ENCODE measurements at places on chromosomes 3 and 15.

- DNase-seq, result no peak
Measured at GRCh38 chr3:66110840-66111239, 72.1 kb upstream of the MAGI1 start.

- DNase-seq, result no peak
Measured at GRCh38 chr3:18247776-18248310, 177.3 kb downstream of the SATB1 start.

GRCh38 chr3:27826448-27826847, 104.3 kb upstream of the EOMES start:
- DNase-seq, result no peak

GRCh38 chr3:124768812-124769211, 38.6 kb downstream of the UMPS start:
- no peak for DNase-seq

- no peak for DNase-seq
Measured at GRCh38 chr15:71052356-71052755, 62.9 kb upstream of the THSD4 start.

- DNase-seq, result no peak
Measured at GRCh38 chr3:50236484-50237132, 604 bp downstream of the GNAI2 start.

- no peak for DNase-seq
Measured at GRCh38 chr3:189311521-189311920, 139.8 kb downstream of the TPRG1 start.

DNA sequence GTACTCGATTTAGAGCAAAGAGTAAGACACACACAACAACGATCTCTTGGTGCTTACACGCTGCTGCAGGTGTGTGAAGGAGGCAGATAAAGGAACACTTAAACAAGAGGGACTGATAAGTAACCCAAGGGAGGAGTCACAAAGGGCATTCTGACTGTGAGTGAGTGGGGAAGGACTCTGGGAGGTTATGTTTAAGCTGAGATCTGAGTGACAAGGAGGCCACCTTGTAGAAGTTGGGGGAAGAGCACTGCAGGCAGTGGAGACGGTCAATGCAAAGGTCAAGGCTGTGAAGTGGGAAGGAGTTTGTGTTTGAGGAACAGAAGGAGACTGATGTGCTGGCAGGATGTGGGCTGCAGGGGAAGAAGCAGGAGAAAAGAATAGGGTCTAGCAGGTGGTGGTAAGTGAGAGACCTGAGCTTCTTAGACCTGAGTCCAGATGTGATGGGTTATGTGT, 63.1 kb downstream of the LPP start:
- no peak for DNase-seq

GRCh38 chr15:75032395-75032794, 9.0 kb downstream of the PPCDC start:
- DNase-seq, result no peak

DNA sequence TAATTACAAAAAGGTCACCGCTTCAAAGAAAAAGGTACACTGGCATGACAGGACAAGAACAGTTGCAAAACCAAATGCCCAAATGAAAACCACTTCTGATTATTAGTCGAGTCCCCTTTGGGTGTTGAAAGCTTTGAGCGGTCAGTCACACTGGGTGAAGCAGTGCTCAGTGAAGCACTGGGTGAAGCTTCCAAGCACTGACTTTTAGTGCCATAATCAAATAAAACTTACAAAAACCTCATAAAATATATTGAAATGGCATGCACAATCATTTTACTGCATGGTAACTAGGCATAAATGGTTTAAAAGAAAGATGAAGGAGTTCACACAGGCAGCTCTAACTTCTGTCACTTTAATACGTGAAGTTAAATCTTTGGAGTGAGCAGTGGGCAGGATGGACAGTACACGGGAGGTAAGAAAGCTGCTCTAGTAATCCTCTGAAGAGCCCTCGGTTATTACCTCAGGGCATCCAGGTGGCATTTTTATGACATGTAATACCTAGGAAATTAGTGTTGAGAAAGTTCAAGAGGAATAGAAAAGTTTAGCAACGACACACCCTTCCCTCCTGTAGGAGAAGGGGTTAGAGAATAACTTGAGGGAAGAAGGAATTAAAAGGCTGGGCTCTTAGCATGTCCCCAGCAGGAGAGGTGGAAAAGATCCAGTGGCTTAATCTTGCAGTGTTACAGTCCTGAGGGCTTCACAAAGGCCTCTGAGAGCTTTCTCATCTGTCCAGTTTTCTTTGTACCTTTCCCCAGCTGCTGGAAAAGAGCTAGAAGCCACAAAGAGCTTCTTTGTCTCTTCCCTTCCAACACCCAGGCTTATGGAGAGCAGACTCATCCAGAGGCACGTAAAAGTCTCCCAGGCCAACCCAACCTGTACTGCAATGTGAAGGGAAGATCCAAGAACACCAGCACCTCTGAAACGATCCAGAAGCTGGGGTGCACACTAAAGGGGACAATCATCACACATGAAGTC, 64.9 kb upstream of the MYO5C start:
- DNase-seq, result no peak

GRCh38 chr15:89630260-89630659, 25.0 kb downstream of the KIF7 start:
- DNase-seq, result no peak

DNA sequence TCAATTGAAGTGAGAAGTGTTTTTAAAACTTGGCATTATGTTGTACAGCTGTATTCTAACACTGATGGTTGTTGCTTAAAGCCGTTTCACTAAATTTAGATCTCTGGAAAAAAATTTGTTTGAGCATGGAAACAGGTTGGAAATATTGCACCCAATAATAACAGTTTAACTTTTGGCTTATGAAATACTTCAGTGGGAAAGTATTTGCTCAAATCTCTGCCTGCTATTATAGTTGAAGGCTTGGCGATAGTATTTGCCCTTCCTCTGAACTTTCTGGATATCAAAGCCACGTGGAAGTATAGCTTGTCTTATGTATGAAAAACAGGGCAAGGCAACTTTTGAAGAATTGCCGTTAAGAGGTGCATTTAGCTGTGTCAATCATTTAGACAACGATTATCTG, 270.3 kb upstream of the LRRFIP2 start:
- DNase-seq, result no peak

- DNase-seq, result no peak
Measured at GRCh38 chr3:100234364-100234763, 26.4 kb upstream of the TBC1D23 start.

- DNase-seq, result no peak
Measured at GRCh38 chr3:117722856-117723255, 1013.3 kb downstream of the TUSC7 start.

- no peak for DNase-seq
Measured at GRCh38 chr3:27978440-27978839, 256.3 kb upstream of the EOMES start.

GRCh38 chr3:195729476-195730251, 8.9 kb downstream of the MUC20 start:
- DNase-seq, result no peak

DNA sequence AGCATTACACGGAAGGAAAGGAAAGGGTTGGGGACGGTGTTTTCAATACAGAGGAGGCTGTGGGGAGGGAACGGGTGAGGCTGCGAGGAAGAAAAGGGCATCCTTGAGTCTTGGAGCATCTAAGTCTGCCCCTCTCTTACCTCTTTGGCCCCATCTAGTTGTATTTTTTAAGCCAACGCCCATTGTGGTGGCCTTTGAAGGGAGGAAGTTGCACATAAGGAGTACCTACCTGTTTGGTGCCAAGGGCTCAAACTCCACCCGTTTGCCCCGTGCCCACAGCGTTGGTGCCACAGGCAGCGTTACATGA, 146.1 kb upstream of the UMPS start:
- DNase-seq, result no peak

DNA sequence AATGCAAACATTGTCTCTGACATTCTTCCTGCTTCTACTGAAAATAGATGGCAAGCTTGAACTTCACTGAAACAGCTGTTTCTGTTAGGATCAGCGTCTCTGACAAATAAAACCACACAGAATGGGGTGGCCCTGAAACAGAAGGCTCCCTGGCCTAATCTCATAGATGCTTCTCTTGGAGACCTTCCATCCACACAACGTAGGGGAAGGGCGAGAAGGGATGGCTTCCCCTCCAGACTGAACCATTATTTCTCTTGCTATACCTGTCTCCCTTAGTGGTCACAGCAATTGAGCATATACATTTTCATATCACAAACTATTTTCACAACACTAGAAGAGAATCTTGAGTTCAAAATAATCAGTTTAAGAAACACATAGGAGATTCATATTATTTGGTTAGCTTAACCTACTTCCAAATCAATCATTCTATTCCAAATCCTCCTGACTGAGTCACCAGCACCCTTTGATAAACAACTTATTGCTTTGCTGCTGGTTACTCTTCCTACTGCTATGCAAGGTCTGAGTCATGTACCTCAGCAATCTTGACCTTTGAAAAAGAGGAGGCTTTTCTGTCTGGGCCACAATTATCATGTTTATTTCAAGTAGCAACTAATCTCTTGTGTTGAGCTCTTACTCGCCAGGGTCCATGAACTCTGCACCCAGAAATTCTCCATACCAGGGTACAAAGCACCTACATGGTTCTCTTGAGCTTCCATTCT, 45.5 kb downstream of the CBLB start:
- no peak for DNase-seq

DNA sequence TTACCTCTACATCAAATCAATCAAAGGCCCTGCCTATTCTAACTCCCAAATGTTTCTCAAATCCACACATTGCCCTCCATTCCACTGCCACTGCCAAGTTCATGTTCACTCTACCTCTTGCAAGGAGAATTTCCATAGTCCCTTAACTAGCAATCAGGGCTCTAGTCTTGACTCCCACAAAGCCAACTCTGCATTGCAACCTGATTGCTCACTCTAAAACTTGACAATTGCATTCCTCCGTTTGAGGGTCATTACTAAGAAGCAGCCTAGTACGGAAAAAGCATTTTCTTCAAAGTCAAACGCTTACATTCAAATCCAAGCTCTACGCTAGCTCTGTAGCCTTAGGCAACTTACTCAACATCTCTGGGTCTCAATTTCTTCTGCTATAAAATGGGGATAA, 1.2 kb downstream of the CPA3 start:
- DNase-seq, result no peak

DNA sequence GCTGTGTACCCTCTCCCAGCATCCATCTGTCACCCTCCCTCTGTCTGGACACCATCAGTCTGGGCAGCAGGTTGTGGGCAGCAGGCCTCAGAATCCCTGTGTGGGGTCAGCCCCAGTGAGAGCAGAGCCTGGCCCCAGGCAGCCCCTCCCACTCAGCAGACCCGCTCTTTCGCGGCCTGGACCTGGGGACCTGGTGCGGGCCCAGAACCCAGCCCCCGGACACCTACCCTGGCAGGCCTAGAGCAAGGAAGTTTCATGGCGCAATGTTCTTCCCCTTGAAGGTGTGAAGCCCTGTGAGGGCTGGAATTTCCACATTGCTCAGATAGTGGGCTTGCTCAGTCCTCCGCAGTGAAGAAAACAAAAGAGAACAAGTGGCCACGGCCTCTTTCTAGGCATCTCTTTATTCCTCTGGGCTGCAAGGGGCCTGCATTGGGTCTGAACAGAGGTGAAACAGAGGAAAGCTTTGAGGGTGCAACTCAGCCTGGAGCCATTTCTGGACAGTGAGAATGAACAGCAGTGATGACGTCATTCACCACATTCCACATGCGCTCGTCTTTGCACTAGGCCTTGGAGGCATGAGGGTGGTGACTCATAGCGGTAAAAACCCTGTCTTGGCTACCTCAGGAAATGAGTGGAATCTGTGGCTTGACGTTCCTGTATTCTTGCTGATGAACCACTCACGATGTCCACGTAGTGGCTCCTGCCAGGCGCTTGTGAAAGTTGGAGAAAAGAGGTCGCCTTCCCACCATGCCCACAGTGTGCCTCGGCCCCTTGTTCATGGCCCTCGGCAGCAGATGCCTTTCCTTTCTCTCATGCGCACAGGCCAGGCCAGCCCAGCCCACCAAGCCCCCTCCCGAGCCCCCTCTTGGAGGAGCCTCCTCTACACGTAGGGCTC, 66.1 kb downstream of the SLC30A4 start:
- DNase-seq, result no peak

DNA sequence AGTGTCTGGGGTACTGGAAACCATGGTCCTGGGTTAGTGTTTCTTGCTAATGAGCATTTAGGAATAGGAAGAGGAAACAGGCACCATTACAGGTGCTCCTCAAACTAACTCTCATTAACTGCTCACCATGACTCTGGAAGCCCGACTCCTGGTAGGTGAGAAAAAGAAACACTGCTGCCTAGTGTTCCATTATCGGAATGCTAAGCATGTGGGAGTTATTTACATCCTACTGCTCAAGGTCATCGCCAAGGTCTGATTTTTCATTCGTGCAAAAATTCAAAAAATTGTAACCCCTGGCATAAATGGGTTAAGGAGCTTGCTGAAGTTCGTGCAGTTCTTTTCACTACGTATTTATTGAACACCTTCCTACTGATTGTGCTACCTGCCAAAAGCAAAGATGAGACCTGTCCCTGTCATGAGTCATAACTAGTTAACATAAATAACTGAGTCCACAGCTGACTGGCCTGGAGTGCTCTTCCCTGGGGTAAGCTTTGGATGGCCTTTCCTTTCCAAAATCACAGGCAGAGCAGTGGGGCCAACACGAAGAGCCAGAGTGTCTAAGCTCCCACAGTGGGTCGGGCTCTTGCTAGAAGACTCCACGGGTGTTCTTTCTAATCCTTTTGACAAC, 22.7 kb upstream of the PAQR5 start:
- no peak for DNase-seq

DNA sequence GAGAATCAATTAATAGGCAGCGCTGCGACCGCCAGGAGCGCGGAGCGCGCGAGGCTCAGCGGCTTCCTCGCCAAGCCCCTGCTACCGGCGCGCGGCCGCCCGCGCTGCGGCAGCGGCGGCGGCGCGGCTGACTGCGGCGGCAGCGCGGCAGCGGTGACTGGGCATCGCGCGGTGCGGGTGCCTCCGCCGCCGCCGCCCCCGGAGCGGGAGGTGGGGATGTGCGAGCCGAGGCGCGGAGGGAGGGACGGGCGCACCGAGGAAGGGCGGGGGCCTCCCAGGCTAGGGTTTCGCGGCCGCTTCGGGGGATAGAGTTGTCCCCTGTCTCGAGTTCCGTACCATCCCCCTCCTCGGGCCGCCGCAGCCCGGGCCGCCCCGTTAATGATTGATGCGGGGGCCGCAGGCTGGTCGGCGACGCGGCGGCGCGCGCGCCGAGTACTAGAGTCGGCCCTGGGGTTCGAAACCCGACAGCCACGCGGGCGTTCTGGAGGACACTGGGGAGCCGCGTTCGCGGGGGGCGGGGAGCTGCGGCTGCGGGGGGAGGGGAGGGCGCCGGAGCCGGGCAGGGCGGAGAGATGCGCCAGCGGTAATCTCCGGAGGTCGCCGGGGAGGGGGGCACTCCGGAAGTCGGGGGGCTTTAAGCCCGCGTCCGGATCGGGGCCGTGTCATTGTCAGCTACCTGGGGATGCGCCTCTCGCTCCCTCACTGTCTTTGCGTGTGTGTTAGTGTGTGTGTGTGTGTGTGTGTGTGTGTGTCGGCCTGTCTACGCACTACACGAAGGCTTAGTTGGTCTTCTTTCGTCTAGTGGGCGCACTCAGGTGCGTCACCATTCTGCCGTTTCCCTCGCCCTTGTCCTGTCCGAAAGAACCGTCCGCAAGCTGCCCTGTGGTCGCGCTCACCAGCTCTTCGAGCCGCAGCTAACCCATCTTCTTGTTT, at the start of gene PAQR9:
PAQR9 (minus strand) TSS at position 159 of the 933 bp plus-strand sequence. CDS start 338 bp downstream, outside the sequence.
- peak; percentile 20 for DNase-seq
